Gastrocnemius medialis (tissue), 4 donors: ENCODE measurements at places on chromosomes 16 and 17. TPM values are rescaled to one million over a fixed set of nuclear protein-coding genes. Genes with fewer than 3 reads are reported as not detected.

The STX1B gene
- 0.36 TPM for total RNA-seq

The SLC16A5 gene
- 7.8 TPM for total RNA-seq

The KRTAP2-2 gene
- not detected for total RNA-seq

The KRTAP16-1 gene
- not detected for total RNA-seq

The CHRNE gene
- total RNA-seq, result 1.9 TPM

The KRTAP9-8 gene
- total RNA-seq, result not detected

The GLIS2 gene
- total RNA-seq, result 0.81 TPM

The ASPSCR1 gene
- total RNA-seq, result 44.7 TPM
